ENCODE measurements at places on chromosomes 12 and 14.

DNA sequence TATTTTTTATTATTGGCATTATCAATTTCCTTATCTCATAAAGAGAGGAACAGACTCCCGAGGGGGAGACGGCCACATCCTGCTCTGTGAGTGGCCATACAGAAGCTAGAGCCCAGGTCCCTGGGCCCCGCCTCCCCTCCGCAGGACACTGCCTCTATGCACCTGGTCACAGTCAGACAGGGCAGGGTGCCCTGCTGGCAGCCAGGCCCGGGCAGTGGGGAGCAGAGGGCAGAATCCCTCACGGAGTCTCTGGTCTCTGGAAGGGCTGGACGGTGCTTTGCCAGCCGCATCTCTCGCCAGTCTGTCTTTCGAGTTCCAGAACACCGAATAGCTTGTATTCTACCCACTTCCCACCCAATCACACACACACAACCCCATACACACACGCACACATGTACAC, 16.4 kb upstream of the CACNA2D4 start:
- no peak for DNase-seq

DNA sequence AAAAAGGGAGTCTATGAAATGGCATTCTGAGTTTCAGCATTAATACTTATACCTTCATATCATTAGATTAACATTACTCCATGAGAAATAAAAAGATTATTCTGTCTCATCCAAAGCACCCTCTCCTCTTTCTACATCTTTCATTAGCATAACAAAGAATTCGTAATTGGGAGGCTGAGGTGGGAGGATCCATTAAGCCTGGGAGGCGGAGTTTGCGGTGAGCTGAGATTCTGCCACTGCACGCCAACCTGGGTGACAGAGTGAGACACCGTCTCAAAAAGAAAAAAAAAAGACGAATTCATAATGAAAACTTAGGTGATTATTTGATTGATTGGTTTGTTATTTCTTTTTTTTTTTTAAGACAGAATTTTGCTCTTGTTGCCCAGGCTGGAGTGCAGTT, 1.8 kb upstream of the CDK17 start:
- no peak for DNase-seq

DNA sequence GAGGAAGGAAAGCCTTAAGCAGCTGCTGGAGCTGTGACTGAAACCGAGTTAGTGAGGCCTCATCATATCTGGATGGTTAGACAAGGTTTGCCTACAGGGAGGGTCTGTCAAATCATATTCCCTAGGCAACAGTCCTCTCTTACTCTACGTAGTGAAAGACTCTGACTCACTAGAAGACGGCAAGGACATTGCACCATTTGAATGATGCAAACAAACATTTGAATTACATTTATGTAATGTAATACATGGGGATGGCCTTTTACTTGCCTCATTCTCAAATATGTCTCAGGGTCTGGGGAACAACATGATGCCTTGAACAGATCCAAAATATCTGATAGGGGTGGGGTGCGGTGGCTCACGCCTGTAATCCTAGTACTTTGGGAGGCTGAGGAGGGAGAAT, 29.8 kb upstream of the STRAP start:
- DNase-seq, result no peak

- DNase-seq, result no peak
Measured at GRCh38 chr12:72269491-72269890, 2.7 kb upstream of the TRHDE start.

DNA sequence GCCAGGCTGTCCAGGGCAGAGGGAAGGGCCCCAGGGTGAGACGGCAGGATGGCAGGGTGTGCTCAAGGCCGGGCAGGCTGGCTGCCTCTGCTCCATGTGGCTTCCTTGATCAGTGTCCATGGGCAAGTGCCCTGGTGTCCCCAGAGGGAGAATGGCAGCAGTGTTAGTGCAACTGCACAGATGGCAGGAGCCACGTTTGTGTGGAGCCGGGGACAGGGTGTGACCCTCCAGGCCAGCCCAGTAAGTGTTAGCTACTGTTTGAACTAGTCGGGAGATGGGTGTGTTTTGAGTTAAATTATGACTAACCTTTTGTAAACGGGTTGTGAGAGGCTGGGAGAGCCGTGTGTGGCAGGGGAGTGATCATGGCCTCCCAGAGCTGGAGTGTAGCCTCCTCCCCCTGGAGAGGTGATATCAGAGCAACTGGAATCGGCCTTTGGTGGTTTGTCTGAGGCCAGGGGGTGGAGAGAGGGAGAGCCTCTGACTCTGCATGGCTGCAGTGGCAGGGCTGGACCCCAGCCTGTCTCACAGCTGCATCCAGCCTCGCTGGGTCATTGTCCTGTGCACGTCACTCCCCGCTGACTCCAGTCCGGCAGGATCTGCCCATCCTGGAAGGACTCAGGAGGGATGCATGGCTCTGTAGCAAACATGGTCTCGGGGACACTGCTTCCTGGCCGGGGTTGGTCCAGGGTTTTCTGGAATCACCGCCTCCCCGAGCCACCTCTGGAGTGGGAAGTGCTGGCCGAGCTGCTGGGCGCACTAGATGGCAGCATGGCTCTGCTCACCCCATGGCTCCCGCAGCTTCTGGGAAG, 27.8 kb downstream of the AACS start:
- DNase-seq, result no peak

DNA sequence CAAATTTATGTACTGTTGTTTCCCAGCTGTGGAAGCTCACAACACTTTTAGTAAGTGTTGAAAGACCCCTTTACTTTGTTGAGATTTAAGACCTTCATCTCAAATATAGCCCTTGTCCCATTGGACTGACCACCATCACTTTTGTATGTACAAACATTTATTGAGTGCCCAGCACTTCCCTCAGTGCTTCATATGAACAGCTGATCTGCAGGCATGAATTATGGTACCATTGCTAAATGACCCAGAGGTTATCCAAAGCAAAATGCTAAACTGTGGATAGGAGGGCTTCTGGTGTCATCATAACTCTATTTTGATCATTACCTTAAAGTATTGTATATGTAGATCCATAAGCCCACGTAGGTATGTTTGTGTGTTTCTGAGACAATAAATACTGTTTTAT, 285.7 kb upstream of the RGS6 start:
- DNase-seq, result no peak

DNA sequence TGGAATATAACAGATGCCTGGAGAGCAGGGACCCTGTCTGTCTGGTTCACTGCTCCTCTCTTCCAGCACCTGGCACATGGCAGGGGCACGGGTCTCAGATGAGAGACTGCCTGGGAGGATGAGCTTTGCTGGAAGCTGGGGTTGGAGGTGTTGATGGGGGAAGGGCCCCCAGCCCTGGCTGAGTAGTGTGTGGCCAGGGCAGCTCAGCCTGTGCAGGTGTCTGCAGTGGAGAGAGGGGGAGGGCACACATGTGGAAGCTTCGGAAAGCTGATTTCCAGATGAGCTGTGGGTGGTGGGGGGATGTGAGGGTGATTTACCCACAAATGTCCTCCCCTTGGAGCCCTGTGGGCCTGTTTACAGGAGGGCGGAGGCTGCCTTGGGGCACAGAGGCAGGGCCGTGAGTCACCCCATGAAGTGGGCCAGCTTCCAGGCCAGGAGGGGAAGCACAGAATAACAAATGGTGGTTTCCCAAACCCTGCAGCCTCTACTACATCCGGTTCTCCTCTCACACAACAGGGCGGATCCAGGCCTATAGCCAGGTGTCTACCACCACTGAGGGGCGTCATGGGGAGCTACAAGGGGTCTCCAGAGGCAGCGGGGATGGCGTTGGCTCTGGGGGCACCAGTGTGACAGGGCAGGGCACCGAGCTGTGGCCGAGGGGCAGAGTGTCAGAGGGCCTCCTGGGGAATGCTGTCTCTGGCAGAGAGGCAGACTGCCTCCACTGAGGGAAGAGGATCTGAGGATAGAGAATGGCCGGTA, 11.0 kb downstream of the KRT7 start:
- DNase-seq, result peak; percentile 69

- no peak for DNase-seq
Measured at GRCh38 chr14:66477567-66477966, 8.6 kb upstream of the CCDC196 start.

DNA sequence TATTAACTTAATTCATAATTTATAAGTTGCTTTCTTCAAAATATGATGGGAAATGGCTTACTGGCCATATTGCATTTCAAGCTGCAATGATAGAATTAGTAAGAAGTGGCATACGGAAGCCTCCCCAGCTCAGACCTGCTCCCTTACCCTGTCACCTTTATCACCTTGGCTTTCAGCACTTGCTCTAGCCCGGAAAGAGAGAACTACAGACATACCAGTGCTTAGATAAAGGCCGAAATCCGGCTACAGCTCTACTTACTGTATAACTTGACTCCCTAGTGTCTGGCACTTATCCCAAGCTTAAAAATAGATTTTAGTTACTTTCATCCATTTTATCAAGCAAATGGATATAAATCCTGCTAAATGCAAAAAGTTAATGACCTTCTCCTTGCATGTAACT, 42.5 kb downstream of the PKP2 start:
- DNase-seq, result no peak

GRCh38 chr12:53949631-53950436, 4.9 kb upstream of the HOXC12 start:
- DNase-seq, result no peak

GRCh38 chr12:107558141-107558815, 127.3 kb upstream of the PWP1 start:
- no peak for DNase-seq

- DNase-seq, result no peak
Measured at GRCh38 chr12:46148327-46149078, 120.3 kb downstream of the SLC38A1 start.

DNA sequence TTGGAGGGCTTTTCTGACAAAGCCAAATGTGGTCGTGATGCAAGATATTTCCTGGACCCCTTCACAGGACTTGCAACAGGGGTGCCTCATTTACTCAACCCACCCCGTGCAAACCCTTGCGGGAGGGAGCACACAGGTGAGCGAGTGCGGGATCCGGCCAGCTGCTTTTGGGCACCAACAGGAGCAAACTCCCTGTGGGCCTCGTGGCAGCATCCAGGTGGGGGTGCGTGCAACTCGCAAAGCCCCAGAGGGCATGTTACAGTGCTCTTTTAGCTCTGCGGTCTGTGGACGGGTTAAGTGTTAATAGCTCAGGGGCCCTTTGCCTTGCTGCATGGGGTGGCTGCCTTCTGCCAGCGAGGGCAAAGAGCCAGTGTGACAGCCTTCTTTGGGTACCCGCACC, 707.6 kb upstream of the MDGA2 start:
- DNase-seq, result no peak

GRCh38 chr14:32197919-32198318, 3.9 kb upstream of the RNU6-7 start:
- DNase-seq, result no peak

DNA sequence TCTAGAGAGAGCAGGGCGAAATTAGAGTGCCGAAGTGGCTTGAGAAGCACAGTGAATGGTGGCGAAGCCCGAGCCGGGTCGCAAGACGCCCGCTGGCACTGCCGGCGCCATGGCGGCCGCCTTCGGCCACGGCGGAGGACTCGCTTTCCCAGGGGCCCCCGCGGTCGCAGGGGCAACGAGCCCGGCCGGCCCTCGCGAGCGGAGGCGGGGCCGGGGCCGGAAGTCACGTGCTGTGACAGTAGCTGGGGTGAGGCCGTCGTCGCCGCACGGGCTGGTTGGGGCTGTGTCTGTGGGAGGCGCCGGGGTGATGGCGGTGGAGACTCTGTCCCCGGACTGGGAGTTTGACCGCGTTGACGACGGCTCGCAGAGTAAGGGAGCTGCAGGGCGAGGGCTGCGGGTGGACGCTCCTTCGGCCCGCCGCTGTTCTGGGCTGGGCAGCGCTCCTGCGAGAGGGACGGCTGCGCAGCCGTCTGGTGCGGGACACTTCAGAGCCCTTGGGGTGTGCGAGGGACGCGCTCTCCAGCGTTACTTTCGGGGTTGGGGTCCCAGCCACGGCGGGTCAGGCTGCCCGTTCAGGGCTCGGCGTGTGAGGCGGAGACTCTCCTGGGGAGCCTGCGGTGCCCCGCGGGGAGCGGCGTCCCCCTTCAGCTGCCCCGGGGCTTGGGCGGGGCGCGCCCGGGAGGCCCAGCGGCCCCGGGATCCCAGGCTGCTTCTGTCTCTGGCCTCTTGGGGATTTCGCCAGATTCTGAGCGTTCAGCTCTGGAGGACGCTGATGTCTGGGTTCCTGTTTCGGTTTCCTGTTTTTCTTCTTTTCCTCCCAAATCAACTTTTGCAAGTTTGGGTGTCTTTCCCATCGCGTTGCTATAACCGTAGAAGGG, at the start of gene WASHC4:
Gene WASHC4, plus strand, starts transcription at position 238 of the 878 bp plus-strand sequence. Its CDS starts 70 bp downstream, at position 308.
- DNase-seq, result peak; percentile 90

DNA sequence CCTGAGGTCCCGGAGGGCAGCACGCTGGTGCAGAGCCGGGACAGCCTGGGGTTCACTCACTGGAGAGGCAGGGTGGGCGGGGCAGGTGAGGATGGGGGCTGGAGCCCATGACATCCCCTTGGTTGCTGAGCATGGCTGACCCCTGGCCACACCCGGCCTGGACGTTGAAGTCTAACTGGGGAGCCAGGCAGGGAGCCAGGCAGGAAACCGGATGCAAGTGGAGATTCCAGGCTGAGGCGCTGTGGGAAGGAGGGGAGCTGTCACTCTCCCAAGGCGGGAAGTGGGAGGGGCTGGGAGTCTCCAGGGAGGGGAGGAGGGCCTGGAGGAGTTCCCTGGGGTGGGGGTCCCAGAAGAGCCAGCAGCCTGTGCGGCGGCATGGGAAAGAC, 7.7 kb upstream of the INF2 start:
- DNase-seq, result no peak

GRCh38 chr12:90030726-90031125, 322.1 kb upstream of the ATP2B1 start:
- DNase-seq, result no peak

GRCh38 chr14:94761348-94761996, 8.4 kb downstream of the GSC start:
- DNase-seq, result no peak

- no peak for DNase-seq
Measured at GRCh38 chr14:92360651-92361370, 37.8 kb downstream of the SLC24A4 start.

DNA sequence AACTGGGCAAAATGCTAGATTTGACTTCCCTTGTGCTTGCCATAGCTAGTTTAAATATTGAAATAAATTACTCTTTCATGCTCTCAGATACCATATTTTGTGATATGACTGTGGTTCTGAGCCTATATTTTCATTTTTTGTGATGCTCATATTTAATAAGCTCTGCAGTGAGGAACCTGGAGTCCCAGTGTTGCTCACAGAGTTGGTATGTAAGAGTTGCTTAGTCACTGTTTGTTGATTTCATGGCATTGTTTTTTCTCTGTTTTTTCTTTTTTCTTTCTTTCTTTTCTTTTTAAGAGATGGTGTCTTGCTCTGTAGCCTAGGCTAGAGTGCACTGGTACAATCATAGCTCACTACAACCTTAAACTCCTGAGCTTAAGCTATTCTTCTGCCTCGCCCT, 750.5 kb upstream of the TMEM132C start:
- DNase-seq, result no peak

GRCh38 chr12:63846238-63846967, 1.9 kb downstream of the SRGAP1 start:
- no peak for DNase-seq

- no peak for DNase-seq
Measured at GRCh38 chr12:131923260-131923659, 5.8 kb upstream of the PUS1 start.

DNA sequence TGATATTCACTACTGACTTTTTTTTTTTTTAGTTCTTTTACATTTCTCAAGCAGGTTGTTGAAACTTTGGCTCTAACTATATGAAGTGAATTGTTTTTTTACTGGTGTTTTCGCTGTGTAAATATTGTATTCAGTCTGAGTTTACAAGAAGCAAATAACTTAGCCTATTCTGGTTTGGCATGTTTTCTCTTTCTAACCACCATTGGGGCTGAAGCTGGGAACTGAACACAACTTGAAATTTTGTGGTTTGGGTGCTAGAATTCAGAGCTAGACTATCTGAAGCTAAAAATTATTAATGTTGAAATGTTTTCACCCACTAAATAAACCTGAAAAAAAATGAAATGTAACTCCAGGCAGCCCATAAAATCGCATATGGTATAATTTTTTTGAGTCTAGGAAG, 37.2 kb downstream of the RAD51B start:
- no peak for DNase-seq
